ENCODE measurements at places on chromosomes 12 and 14.

- no peaks in the 10 kb centered on the region for H3K36me3 ChIP-seq
- H3K27ac ChIP-seq = no peak overlapping the region
- H3K4me3 ChIP-seq = no peak overlapping the region
- no peak for DNase-seq
- H3K4me1 ChIP-seq = no peaks in the 10 kb centered on the region
Measured at GRCh38 chr14:101320396-101320795, 240.9 kb upstream of the DIO3 start.

GRCh38 chr12:124481772-124482566 lies 85.4 kb downstream of the NCOR2 start:
- peaks cover 34% of the 10 kb centered on the region for H3K36me3 ChIP-seq
- no peak for DNase-seq
- H3K4me1 ChIP-seq = no peaks in the 10 kb centered on the region
- no peak overlapping the region for H3K27ac ChIP-seq
- no peaks in the 10 kb centered on the region for H3K27me3 ChIP-seq

DNA sequence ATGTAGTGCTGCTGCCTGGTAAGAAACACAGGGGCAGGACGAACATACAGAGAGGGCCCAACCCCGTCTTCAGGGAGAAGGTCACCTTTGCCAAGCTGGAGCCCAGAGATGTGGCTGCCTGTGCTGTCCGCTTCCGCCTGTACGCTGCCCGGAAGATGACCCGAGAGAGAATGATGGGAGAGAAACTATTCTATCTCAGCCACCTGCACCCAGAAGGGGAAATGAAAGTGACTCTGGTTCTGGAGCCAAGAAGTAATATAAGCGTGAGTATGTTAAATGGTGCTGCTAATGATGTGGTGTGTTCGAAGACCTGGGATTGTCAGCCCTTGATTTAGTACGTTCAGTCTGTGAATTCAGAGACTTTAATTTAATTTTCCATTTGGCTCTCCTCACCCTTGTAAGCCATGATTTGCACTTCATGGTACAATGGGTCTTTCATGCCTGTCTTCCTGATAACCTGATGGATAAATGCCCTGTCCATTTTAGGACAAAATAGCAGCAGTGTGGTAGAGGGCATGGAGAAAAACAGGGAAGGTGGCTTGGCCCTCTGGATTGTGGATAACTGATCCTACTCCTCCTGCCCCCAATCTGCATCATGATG lies 318.9 kb downstream of the SNAPC1 start:
- no peaks in the 10 kb centered on the region for H3K27me3 ChIP-seq
- H3K4me3 ChIP-seq = no peak overlapping the region
- DNase-seq = no peak
- H3K36me3 ChIP-seq = no peaks in the 10 kb centered on the region
- H3K27ac ChIP-seq = no peak overlapping the region

GRCh38 chr12:12219664-12220063 lies 47.2 kb downstream of the LRP6 start:
- H3K4me3 ChIP-seq = no peak overlapping the region
- H3K27ac ChIP-seq = no peak overlapping the region
- no peaks in the 10 kb centered on the region for H3K4me1 ChIP-seq
- no peaks in the 10 kb centered on the region for H3K36me3 ChIP-seq
- DNase-seq = no peak

DNA sequence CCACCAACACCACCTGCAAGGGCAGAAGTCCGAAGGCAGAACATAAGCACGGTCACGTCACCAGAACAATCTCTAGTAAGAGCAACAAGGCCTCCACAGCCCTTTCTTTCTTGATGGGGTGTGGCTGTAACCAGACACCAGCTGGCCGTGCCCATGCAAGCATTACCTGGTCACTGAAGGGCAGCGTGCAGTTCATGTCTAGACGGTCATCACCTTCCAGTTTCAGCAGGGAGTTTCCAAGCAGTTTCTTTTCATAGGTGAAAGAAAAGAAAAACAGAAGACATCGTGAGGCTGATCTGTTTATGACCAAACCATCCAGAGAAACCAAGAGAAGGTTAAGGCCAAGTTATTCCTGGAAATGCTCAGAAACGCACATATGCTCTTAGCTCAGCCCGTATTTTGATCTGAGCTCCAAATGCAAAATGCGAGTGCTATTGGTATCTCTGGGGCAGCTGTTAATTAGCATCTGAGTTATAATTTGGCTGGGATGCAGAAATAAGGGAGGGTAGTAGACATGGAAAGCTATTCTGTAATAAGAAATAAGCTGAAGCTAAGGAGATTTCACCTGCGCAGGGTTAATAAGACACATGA lies 42.5 kb downstream of the PRKAB1 start:
- no peak overlapping the region for H3K4me3 ChIP-seq
- H3K4me1 ChIP-seq = no peaks in the 10 kb centered on the region
- no peak overlapping the region for H3K27ac ChIP-seq
- H3K36me3 ChIP-seq = peaks cover 31% of the 10 kb centered on the region

- H3K4me3 ChIP-seq = no peak overlapping the region
- no peaks in the 10 kb centered on the region for H3K4me1 ChIP-seq
- DNase-seq = no peak
Measured at GRCh38 chr12:60278209-60278608, 682.4 kb downstream of the SLC16A7 start.

DNA sequence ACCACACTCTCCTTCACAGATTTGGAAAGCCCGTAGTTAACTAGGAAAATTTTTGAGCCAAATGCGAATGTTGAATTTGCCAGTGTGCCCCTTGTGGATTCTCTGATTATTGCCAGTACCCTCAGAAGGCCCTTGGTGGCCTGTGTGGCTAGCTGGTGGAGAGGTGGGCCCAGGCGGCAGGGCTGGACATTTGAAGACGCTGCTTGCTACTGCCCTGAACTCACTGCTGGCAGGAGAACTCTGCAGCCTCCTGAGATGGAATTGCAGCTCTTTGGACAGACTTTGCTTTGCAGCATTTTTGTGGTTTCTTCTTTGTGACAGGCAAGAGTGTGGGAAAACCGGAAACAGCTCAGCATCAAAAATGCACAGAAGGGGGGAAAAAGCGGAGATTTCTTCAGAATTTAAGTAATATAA lies 97.6 kb downstream of the TGFB3 start:
- no peak for DNase-seq
- no peaks in the 10 kb centered on the region for H3K27me3 ChIP-seq
- H3K4me3 ChIP-seq = no peak overlapping the region

- peaks cover 5% of the 10 kb centered on the region for H3K4me1 ChIP-seq
- DNase-seq = no peak
- no peak overlapping the region for H3K4me3 ChIP-seq
- H3K36me3 ChIP-seq = no peaks in the 10 kb centered on the region
- H3K27ac ChIP-seq = no peak overlapping the region
- no peaks in the 10 kb centered on the region for H3K27me3 ChIP-seq
Measured at GRCh38 chr12:3086729-3087323, 9.6 kb downstream of the TSPAN9 start.

GRCh38 chr14:20732979-20733635 lies 12.6 kb upstream of the EDDM3A start:
- DNase-seq = no peak
- no peak overlapping the region for H3K4me3 ChIP-seq
- no peaks in the 10 kb centered on the region for H3K36me3 ChIP-seq
- no peak overlapping the region for H3K27ac ChIP-seq
- H3K27me3 ChIP-seq = no peaks in the 10 kb centered on the region
- H3K4me1 ChIP-seq = no peaks in the 10 kb centered on the region

- no peak overlapping the region for H3K27ac ChIP-seq
- peaks cover 5% of the 10 kb centered on the region for H3K4me1 ChIP-seq
Measured at GRCh38 chr12:108641446-108642268, 8.0 kb upstream of the SELPLG start.

DNA sequence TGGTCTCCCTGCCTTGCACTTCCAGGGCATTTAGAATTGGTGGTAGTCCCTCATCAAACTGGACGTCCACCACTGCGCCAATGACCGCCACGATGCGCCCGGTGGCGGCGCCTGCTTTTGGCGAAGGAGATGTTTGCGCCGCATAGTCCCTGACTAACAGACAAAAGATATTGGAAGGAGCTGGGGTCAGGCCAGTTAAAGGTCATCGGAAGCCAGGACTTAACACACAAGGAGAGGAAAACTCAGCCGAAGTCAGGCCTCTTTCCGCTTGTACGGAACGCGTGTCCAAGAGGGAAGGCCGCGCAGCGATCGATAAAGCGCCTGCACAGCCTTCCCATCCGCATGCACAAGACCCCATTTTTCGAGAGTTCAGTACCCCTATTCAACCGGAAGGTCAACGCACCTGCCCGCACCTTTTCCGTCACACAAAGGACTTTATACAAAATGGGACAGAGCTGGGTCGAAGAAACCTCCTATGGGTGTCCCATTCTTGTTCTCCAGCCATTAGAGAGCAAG lies 525 bp downstream of the ATP5F1B start:
- H3K27me3 ChIP-seq = no peaks in the 10 kb centered on the region
- H3K27ac ChIP-seq = no peak overlapping the region
- no peaks in the 10 kb centered on the region for H3K4me1 ChIP-seq
- DNase-seq = no peak
- peaks cover 17% of the 10 kb centered on the region for H3K36me3 ChIP-seq
- H3K4me3 ChIP-seq = peak overlapping the region; percentile 76

DNA sequence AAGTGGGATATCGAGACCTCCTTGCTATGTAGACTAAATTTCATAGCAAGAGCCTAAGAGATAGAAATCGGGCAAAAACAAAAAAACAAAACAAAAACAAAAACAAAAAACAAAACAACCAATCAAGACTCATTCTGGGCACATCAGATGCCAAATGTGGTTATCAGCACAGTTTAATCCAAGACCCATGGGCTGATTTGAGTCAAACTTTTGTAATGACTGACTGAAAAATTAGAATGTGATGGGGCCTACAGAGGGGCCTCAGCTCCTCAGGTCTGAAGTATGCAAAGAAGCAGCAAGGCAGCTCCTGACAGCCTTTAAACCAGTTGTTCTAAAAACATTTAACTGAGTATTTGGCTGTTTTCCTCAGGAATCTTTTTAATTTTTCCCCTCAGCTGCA lies 49.3 kb downstream of the SLC4A8 start:
- no peaks in the 10 kb centered on the region for H3K27me3 ChIP-seq
- H3K4me1 ChIP-seq = no peaks in the 10 kb centered on the region
- DNase-seq = no peak
- H3K4me3 ChIP-seq = no peak overlapping the region
- H3K36me3 ChIP-seq = no peaks in the 10 kb centered on the region
- no peak overlapping the region for H3K27ac ChIP-seq

DNA sequence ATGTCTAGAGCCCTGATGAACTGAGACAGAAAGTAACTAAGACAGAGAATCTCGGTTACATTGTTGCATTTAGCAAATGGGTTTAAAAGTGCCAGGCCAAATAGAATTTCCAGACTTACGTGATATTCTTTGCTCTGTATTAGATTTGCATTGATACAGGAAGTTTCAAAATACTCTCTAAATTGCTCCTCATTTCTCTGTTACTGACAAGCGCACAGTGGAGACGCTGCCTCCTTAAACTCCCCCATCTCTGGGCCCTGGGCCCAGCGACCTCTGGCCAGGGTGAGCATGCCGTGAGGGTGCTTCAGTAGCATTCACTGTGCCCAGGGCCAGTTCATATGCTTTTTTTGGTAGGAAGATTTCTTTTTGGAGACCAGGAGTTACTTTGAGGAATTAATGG lies 22.9 kb upstream of the EVL start:
- H3K27ac ChIP-seq = no peak overlapping the region
- no peaks in the 10 kb centered on the region for H3K4me1 ChIP-seq
- no peak overlapping the region for H3K4me3 ChIP-seq
- no peaks in the 10 kb centered on the region for H3K36me3 ChIP-seq

GRCh38 chr14:61266891-61267740 lies 14.0 kb downstream of the TMEM30B start:
- no peak overlapping the region for H3K4me3 ChIP-seq
- DNase-seq = no peak
- no peaks in the 10 kb centered on the region for H3K4me1 ChIP-seq
- H3K27ac ChIP-seq = no peak overlapping the region
- no peaks in the 10 kb centered on the region for H3K36me3 ChIP-seq
- no peaks in the 10 kb centered on the region for H3K27me3 ChIP-seq

- no peak overlapping the region for H3K27ac ChIP-seq
- no peak overlapping the region for H3K4me3 ChIP-seq
- no peaks in the 10 kb centered on the region for H3K36me3 ChIP-seq
- no peak for DNase-seq
- no peaks in the 10 kb centered on the region for H3K27me3 ChIP-seq
Measured at GRCh38 chr12:114215746-114216145, 190.2 kb downstream of the TBX5 start.

GRCh38 chr12:117009759-117010158 lies 89.5 kb downstream of the TESC start:
- no peak overlapping the region for H3K27ac ChIP-seq
- peak; percentile 31 for DNase-seq
- no peaks in the 10 kb centered on the region for H3K27me3 ChIP-seq
- H3K36me3 ChIP-seq = no peaks in the 10 kb centered on the region

- peaks cover 6% of the 10 kb centered on the region for H3K4me1 ChIP-seq
- H3K27me3 ChIP-seq = no peaks in the 10 kb centered on the region
- no peak for DNase-seq
- no peaks in the 10 kb centered on the region for H3K36me3 ChIP-seq
- no peak overlapping the region for H3K4me3 ChIP-seq
- no peak overlapping the region for H3K27ac ChIP-seq
Measured at GRCh38 chr14:72600551-72601330, 293.2 kb downstream of the DPF3 start.

DNA sequence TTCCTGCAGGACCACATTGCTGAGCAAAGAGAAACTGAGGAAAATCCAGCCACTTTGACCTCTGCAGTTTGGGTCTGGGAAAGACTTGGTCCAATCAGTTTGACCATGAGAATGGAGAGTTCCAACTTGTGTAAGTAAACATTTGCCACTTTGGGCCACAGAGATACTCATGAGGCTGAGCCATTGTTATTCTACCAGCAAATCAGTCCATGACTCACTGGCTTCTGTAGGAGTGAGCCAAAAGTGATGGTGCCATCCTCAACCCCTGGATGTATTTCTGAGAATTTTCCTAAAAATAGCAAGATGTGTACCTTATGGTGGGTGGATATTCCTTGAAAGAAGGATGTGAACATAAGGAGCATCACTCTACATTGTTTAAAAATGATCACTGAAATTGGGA lies 192.9 kb upstream of the OR4E1 start:
- no peaks in the 10 kb centered on the region for H3K27me3 ChIP-seq
- H3K27ac ChIP-seq = no peak overlapping the region
- no peak for DNase-seq
- no peaks in the 10 kb centered on the region for H3K4me1 ChIP-seq
- no peak overlapping the region for H3K4me3 ChIP-seq
- H3K36me3 ChIP-seq = no peaks in the 10 kb centered on the region

DNA sequence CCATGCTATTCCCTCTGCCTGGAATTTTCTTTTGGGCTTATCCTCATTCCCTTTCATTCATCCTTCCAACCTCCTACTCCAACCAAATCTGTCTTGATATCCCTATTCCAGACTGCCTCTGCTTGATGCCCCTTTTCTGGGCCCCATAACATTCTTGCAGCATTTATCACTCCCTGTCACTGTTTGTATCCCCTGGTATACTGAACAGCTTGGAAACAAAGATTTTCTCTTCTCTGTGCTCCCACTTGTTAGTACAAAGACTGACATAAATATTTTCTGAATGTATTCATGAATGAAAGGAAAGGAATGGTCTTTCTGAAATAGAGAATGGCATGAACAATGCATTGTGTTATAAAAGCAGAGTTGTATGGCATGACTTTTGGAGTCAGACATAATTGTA lies 7.5 kb downstream of the IRAK4 start:
- no peaks in the 10 kb centered on the region for H3K36me3 ChIP-seq
- no peak overlapping the region for H3K27ac ChIP-seq
- H3K4me1 ChIP-seq = peaks cover 1% of the 10 kb centered on the region
